ENCODE measurements at places on chromosomes 1 and 21. TPM values are rescaled to one million over a fixed set of nuclear protein-coding genes. Genes with fewer than 3 reads are reported as not detected.

Gene CCDC24
- 8.1 TPM for total RNA-seq

Gene TMEM240
- 2.9 TPM for total RNA-seq

Gene SYPL2
- 34.1 TPM for total RNA-seq

Gene KLHDC8A
- total RNA-seq: not detected

Gene CLDN17
- not detected for total RNA-seq

Gene PLEKHN1
- 6.3 TPM for total RNA-seq

Gene CLEC20A
- not detected for total RNA-seq

Gene KRTAP13-2
- total RNA-seq: not detected

Gene RHOU
- total RNA-seq: 0.31 TPM

Gene TCEA3
- 6.1 TPM for total RNA-seq

Gene TMEM51
- total RNA-seq: 6.6 TPM

Gene LINGO4
- not detected for total RNA-seq

Gene WDR26
- 85.4 TPM for total RNA-seq

Gene LRRC7
- total RNA-seq: 0.12 TPM

Gene IL19
- not detected for total RNA-seq

Gene SLC22A15
- total RNA-seq: 4.3 TPM

Gene MLLT11
- 10.5 TPM for total RNA-seq

Gene SLC5A3
- total RNA-seq: 7.3 TPM

Gene RGS18
- total RNA-seq: 0.08 TPM

Gene RSPH1
- total RNA-seq: not detected

Gene KNCN
- not detected for total RNA-seq

Gene IFNGR2
- total RNA-seq: 63.4 TPM

Gene CDCA8
- 44.3 TPM for total RNA-seq
